Activated T-cell treated with anti-CD3 and anti-CD28 coated beads, Interleukin-2, amount 50 U/mL, for 24 hours (primary cell): ENCODE measurements at places on chromosomes 4 and X.

DNA sequence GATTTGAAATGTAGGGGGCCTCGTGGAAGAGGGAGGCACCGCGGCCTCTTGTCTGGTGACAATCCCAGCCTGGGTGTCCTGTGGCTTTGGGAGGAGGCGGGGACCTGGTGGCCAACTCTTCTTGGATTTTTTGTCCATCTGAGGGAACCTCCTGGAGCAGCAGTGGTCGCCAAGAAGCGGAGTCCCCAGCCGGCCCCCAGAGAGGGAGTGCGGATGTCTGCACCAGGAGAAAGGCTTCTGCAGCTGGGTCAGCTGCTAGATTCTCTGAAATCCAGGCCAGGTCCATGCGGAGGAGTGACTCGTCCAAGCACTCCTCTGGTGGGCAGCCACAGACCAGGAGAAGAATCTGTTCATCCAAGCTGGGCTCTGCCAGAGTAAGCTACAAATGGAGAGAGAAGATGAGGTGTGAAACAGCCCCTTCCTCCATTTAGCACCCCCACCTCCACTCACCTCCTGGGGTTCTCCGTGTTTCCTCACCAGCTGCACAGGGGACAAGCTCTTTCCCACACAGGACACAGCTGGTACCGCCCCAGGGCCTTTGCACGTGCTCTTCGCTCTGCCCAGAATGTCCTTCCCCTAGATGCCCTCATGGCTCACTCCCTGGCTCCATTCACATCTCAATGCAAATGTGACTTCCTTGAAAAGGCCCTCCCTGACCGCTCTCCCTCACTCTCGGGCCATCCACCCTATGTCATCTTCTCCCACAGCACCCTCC lies 27.6 kb downstream of the C4orf50 start:
- no peak for DNase-seq

DNA sequence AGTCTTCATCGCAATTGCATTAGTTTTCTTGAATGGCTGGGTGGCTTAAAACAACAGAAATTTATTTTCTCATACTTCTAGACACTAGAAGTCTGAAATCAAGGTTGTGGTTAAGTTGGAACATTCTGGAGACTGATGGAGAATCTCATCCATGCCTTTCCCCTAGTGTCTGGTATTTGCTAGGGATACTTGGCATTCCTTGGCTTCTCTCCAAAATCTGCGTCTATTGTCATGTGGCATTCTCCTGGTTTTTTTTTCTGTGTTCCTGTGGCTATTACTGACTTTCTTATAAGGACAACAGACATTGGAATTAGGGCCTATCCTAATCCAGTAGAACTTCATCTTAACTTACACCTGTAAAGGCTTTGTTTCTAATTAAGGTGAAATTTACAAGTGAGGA lies 272.8 kb upstream of the EPHA5 start:
- no peak for DNase-seq

DNA sequence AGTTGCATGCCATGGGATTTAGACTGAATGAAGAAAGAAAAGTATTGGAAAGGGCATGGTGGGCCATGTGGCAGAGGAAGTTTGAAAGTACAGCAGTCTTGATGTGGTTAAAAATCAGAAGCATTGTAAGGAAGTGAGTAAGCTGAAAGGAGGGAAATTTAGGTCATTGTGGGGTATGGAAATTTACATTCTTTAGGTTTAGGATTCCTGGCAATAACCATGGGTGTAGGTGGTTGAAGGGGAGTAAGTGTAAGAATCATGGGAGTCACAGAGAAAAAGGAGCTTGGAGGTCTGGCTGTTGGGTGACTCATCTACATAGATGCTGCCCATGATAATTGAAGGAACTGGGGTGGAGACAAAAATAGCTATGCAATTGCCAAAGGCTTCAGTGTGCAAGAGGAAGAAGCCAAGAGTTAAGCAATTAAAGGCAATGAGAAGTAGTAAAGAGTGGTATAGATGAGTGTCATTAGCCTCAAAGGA lies 243.8 kb upstream of the LDB2 start:
- no peak for DNase-seq

GRCh38 chr4:13615161-13615560 lies 12.4 kb downstream of the BOD1L1 start:
- no peak for DNase-seq

DNA sequence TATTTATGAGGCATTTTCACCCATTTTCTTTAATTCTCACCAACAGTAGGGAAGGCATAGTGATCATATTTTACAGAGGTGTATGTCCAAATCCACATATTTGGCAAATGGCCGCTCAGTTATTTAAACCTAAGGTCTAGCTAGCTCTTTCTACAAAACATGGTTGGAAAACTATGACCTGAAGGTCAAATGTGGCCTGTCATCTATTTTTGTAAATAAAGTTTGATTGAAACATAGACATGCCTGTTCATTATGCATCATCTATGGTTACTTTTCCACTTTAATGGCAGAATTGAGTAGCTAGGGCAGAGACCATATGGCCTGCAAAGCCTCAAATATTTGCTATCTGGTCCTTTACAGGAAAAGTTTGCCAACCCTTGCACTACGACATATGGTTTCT lies 44.2 kb downstream of the GBA3 start:
- DNase-seq, result no peak

DNA sequence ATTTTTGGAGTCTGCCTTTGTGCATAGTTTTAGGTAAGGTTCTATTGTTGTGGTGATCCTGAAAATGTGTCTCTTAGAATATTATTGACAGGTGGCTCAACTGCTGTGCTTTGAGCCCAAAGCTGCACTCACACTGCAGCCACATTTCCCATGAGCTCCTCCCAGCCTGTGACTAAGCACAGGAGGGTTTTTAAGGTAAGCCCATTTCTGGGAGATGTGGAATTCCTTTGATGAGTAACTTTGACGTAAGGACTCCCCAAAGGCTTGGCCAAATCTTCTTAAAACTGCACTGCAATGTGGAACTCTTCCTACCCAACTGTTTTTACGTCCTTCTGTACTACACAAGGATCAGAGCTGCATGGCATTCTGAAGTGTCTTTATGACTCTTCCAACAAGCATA lies 20.0 kb upstream of the TMPRSS11A start:
- no peak for DNase-seq

DNA sequence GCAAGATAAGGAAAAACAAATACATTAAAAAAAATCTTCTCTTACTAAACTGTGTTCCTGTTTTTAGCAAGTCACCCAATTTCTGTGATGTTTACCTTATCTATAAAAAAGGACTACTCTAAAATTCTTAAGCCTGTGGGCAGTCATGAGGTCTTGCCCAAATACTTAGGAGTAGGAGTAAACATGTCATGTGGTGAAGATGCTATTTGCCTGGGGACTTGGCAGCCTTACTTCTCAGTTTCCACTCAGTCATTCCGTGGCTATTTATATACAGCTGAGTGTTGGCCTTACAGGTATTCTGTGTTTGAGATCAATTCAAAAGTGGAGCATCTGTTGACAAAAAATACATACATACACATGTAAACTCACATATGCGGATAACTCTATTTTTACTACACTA lies 89.9 kb upstream of the TLR2 start:
- no peak for DNase-seq

DNA sequence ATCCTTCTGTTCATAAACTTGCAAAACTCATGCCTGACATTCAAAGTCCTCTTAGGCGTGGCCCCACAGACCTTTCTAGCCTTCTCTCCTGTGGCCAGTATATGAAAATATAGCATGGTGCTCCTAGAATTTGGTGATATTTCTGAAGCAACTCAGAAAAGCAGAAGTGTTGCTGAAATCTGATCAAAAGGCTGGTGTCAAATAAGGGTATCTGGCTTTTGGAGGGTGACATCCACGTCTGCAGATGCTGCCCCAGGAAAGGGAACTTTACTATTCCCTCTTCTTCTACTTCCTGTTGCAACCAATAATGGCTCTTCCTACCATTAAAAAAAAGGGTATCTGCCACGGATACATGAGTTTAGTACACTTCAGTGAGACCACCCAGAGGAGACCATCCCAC lies 83.9 kb upstream of the RPS6KA3 start:
- no peak for DNase-seq

- DNase-seq, result no peak
These were observed 98.0 kb downstream of the SH3KBP1 start for GRCh38 chrX:19789376-19789775.

DNA sequence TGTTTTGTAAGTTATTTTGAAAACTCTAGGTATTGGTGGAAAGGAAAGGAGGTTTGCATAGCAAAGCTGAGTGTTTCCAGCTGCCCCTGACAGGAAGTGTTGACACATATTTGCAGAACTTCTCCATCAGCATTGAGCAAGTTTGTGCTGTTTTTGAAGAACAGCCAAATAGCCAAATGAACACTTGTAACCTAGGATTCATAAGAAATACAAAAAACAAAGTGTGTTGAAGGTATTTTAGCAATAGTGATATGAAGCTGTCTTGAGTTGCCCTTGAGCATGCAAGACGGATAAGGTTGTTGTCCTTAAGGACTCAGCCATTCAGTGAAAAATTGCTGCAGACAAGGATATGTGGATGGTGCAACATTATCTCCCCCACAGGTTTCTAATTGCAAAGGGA lies 68.3 kb upstream of the PGM2 start:
- no peak for DNase-seq

DNA sequence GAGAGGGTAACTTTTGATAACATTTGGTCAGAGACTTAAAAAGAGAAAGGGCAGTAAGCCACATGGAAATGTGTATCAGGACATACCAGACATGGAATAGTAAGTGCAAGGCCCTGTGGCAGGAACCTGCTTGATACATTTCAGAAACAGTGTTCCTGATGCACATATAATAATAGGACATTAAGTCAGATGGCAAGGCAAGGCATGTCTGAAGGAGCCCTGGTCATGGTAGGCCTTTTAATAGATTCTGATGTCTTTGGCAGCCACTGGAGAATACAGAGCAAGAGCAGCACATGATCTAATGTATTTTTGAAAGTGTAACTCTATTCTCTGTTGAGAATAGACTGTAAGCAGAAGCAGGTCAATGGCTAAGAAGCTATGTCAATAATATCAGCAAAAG lies 279.7 kb downstream of the CAMK2D start:
- DNase-seq, result no peak

DNA sequence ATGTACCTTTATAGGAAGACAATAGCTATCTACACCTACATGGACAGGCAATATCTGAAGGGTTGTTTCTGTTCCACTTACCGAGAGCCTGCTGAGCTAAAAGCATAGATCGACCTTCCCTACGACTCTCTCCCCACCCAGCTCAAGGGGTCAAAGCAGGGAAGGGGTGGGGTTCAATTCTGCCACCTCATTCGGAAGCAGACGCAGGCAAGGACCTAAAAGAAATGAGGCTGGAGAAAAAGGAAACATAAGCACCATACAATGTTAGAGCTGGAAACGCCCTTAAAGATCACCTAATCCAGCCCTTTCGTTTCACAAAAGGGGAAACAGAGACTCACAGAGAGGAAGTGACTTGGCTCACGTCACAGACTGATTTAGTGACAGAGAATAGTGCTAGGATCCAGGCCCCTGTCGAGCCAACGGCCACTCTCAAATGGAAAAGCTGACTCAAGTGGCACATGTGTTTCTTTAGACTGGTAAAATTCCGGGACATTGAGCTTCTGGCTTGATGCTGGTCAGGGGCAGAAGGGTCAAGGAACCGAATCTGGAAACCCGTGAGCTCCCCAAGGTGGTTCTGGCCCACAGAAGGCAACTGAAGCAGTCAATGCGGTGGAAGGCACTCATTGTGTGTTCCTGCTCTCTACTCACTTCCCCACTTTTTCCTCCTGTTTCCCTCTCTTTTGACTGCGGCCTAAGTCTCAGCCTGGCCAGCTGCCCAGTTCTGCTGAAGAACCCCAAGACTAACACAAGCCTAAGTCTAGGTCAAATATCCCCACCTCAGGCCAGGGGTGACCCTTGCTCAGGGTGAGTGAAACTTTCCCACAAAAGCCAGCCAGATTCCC lies 7.5 kb downstream of the SEPTIN6 start:
- peak; percentile 70 for DNase-seq

GRCh38 chr4:36010397-36010929 lies 233.9 kb downstream of the ARAP2 start:
- no peak for DNase-seq

GRCh38 chr4:156976147-156976546 lies 4.5 kb upstream of the PDGFC start:
- DNase-seq, result no peak

DNA sequence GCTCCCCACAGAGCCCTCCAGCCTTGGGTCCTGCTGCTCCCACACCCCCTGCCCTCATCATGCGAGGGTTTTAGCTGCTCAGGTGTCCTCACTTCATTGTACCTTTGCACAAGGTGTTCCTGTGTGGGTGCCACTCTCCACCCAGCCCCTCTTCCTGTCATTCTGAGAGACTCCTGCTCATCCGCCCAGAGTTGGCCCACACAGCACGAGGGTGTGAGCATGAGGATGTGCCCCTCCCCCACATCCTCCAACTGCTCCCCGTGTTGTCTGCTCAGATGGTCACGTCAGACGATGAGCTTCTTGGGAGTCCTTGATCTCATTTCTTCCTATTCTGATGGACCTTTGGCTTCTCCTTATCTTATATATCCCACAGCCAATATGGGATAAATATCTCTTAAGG lies 53.2 kb downstream of the HTT-AS start:
- no peak for DNase-seq

DNA sequence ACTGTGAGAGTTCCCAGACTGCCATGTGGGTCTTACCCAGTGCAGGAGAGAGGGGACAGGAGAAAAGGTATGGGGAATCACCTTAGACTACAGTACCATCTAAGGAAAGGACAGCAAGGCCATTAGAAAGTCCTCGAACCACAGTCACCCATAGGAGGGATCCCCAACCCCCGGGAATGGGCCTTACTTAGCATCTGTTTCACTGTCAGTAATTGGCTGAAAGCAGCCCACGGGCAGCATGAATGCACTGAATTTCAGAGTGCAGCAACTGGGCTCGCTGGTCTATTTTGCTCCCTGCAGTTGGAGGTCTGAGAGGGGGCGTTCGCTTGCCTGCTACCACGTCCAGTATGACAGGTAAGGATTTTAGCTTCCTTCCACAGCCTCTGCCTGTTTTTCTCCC lies 50.4 kb upstream of the KLHL8 start:
- no peak for DNase-seq

- DNase-seq, result no peak
These were observed 17.7 kb upstream of the TAB3 start for GRCh38 chrX:30906726-30907125.

DNA sequence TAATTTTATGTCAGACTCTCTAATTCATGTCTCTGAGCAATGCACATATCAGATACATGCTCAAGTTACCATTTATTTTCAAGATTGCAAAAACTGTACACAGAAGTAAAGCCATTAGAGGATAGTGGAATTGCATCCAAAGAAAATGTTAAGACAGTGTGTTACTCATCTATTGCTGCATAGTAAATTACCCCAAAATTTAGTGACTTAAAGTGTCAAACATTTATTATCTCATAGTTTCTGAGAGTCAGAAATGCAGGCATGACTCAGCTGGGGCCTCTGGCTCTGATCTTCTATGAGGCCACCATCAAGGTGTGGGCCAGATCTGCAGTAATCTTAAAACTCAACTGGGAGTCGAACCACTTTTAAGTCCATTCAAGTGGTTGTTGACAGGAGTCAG lies 275.2 kb downstream of the QDPR start:
- no peak for DNase-seq

GRCh38 chrX:68852046-68852445 lies 23.2 kb downstream of the EFNB1 start:
- no peak for DNase-seq
